EH (cell line): ENCODE measurements at places on chromosomes 2 and 18.

DNA sequence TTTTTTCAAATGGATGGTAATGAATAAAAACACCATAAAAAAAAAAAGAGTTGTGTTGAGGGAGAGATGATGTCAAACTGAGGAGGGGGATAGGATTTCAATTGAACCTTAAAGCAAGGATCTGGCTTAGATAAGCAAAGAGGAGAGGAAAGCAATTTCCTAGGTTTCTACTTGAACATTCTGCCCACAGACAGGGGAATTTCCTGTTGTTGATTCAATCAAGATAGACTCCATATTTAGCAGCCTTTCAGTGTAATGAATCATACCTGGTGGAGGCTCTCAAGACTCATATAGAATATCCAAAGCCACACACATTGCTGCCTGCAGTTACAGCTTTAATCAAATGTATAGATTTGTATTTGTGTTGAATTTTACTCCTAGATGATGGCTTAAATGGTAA is 294.4 kb upstream of the PIK3C3 start:
- DNase-seq = no peak

- DNase-seq = peak; percentile 1
Measured at GRCh38 chr18:51235009-51235789, 37.7 kb upstream of the MEX3C start.

DNA sequence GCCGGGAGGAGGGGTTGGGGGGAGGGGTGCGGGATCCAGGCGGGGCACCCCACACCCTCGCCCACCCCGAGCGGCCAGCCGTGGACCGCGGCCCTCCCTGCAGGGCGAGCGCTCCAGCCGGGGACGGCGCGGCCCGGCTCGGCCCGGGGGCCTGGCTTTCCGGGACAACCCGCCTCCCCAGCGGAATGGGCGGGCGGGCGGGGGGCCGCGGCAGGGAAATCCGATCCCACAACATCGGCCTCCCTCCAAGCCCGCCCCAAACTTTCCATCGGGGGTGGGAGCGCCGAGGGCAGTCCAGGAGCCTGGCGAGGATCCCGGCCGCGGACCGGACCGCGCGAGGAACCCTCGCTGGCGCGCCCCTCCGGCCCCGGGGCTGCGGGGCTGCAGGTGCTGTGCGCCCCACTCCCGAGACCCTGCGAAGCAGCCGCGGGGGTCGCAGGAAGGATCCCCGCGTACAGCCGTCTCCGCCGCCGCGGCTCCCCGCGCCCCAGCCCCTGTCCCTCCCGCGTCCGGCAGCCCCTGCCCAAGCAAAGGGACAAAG is 529 bp downstream of the SEMA4C start:
- DNase-seq = peak; percentile 87

DNA sequence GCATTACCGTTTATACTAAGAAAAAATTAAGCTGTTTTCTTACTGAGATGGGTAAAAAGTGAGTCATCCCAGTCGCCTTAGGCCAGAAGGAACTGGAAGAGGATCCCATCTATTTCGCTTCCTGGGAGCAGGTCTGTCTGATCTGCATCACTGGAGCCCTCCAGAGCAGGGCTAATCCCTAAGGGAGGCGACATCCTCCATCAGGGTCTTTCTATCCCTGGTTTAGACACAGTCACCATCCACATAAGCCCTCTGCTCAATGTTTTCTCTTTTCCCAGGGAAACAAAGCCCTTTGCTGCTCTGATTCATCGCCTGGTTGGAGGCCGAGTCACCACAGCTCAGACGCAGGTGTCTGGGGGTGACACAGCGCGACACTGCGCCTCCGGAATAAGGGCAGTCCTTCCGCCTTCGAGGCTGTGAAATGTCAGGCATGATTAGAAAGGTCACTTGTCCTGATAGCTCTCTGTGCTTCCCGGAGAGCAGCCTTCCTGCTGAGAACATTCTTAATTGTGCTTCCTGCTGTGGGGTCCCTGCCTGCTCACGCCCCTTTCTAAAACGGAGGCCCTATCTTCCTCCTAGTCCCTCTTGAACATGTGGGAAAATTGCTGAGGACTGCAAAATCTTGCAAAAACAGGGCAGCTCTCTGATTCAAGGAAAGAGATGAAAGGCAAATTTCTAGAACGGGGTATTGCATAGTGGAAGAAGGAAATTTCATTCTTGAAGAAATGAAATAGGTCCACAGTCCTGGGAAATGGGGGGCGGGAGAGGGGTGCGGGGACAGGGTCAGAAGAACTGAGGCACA is 56.3 kb downstream of the MARCHF4 start:
- DNase-seq = peak; percentile 92

DNA sequence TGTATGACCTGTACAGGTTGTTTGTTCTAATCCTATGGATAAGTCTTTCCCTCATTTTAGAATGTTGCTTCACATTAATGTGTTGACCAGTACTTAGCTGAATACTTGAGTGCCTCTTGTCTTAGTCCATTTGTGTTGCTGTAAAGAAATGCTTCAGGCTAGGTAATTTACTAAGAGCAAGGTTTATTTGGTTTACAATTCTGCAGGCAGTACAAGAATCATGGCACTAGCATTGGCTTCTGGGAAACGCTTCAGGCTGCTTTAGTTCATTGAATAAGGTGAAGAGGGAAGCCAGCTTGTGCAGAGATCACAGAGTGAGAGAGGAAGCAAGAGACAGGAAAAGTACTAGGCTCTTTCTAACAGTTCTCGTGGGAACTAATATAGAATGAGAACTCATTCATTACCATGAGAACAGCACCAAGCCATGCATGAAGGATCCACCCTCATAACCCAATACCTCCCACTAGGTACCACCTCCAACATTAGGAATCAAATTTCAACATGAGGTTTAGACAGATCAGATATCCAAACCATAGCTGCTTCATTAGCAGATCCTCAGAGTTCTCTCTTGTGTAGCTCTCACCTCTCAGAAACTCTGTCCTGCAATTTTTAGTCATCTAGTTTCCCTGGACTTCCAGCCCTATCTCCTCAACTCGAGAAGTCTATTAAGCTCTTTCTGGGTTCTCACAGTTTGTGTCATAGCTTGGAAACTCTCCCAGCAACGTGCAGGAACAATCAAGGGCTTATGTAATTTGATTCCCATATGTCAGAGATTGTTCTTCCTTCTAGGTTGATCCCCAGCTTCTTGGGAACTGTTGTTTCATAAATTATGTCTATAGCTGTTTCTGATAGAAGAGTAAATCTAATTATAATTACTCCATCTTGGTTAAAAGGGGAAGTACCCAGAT is 2082.3 kb upstream of the CELF4 start:
- DNase-seq = peak; percentile 86

DNA sequence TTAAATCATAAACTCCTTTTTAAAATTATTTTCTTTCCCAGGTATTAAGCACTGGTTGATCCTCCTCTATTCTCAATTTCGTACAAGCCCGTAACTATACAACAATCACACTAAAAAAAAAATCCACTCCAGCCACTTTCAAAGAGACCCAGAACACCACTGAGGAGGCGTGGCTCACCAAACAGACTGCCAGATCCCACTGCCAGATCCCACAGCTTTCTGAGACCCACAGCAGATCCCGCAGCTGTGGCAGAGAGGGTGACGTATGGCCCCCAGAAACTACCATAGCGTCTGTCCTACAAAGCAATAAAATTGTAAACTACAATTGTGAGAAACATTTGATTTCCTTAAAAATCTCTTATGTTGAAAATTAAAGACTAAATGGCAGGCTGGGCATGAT is 230.7 kb upstream of the PXDN start:
- DNase-seq = no peak

- DNase-seq = no peak
Measured at GRCh38 chr18:25976554-25976953, 113.9 kb downstream of the SS18 start.

GRCh38 chr18:9017905-9018227 is 84.6 kb upstream of the NDUFV2 start:
- DNase-seq = peak; percentile 88

GRCh38 chr2:217223222-217223930 is 363.5 kb upstream of the TNP1 start:
- peak; percentile 93 for DNase-seq

DNA sequence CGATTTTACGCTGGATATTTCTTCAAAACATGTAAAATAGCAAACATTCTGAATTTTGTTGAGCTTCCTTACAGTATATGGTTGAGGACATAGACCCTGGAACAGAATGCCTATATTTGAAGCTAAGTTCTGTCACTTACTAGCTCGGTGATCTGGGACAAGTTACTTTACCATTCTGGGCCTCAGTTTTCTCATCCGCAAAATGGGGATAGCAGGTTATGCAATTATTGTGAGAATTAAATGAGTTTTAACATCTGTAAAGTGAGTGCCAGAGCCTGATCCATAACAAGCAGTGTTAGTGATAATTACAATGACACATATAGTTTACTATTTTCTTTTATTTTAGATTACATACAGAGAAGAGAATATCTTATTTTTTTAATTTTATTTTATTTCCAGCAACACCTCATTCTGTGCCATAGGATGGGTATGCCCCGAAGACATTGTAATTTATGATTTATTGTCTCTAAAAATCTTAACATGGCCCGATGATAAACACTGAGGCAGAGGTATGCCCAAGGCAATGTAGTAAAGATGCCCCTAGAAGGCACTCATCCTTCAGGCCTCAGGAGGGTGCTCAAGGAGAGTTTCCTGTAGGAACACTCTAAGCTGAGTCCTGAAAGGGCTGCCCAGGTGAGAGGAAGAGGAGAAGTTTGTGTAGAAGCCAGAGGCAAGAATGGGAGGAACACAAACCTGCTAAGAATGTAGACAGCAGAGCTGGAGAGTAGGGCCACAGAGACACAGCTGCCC is 250.9 kb downstream of the BCL11A start:
- no peak for DNase-seq

- no peak for DNase-seq
Measured at GRCh38 chr2:71317060-71317459, 14.5 kb upstream of the ZNF638 start.

DNA sequence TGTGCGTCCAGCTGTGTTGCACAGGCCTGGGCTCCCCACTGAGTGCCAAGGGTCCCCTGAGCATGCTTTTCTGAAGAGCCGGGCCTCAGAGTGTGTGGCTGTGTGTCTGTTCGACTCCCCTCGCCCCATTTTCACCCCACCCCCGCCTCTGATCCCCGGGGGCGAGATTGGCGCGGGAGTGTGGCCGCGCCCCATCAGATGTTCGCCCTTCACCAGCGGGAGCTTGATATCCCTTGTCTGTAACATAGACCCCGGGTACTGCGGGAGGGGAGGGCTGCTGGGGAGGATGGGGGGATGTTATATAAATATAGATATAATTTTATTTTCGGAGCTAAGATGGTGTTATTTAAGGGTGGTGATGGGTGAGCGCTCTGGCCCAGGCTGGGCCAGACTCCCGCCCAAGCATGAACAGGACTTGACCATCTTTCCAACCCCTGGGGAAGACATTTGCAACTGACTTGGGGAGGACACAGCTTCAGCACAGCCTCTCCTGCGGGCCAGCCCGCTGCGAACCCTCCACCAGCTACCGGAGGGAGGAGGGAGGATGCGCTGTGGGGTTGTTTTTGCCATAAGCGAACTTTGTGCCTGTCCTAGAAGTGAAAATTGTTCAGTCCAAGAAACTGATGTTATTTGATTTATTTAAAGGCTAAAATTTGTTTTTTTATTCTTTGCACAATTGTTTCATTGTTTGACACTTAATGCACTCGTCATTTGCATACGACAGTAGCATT is 1.5 kb downstream of the RHOB start:
- peak; percentile 43 for DNase-seq

DNA sequence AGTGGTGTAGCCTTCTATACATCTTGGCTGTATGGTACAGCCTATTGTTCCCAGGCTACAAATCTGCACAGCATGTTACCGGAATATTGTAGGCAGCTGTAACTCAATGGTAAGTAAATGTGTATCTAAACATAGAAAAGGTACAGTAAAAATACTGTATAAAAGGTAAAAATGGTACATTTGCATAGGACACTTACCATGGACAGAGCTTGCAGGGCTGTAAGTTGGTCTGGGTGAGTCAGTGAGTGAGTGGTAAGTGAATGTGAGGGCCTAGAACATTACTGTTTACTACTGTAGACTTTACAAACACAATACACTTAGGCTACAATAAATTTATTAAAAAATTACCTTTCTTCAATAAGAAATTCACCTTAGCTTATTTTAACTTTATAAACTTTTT is 3.7 kb upstream of the MRPS9 start:
- DNase-seq = no peak

DNA sequence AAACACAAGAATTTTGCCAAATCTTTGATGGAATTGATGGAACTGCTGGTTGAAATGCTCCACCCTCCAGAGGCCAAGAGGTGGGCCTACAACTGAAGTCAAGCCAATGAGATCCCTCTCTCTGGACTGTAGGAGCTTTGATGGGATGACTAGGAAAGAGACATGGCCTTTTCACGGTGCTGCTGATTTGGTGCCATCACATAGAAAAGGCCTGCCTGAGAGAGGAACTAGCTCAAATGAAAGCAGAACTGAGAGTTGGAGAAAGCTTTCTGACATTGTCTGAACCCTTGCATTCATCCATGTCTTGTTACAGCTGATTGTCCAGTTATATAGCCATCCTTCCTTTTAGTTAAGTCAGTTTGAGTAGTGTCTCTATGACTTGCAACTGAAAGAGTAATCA is 283.8 kb upstream of the LYPD1 start:
- no peak for DNase-seq

- DNase-seq = no peak
Measured at GRCh38 chr2:122988395-122989221, 1036.5 kb upstream of the CNTNAP5 start.

- no peak for DNase-seq
Measured at GRCh38 chr2:59312029-59312428, 1070.9 kb upstream of the FANCL start.

DNA sequence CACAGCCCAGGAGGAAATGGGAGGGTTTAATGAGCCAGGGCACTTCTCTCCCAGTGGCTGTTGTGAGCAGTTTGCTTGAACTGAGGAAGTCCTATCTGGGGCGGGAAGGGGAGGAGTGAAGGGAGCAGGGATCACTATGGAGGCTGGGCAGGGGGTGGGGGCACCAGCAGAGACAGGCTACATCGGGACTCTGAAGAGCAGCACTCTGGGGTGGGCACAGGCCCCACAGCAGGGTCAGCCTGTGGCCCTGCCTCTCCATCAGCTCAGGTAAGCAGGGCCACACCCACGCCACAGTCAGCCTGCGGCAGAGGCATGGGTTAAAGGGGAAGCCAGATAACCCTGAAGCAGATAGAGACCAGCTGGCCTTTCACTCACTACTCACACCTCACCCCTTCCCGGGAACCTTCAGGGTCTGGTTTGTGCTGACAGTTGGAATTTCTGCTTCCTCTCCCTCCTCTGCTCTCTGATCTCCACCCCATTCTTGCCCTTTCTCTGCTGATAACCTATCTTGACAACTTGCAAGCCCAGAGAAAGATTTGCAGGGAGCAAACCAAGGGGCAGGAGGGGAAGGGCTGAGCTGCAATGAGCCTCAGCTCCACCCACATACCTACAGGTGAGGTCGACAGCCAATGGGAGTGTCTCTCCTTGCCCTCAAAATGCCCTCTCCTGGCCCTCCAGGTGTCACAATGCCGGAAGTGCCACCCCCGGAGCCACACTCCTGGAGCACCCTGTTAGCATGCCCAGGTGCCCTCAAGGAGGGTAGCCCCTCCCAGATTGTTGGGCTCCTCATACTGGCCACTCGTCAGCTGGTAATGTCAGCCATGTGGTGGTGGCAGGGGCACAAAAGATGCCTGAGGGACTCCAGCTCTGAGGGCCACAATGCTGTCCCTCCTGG is 3.7 kb downstream of the SIGLEC15 start:
- no peak for DNase-seq
